NCI-H748 treated with DMSO at 0.1 percent for 48 hours (cell line): ENCODE measurements at places on chromosomes 13 and 19.

DNA sequence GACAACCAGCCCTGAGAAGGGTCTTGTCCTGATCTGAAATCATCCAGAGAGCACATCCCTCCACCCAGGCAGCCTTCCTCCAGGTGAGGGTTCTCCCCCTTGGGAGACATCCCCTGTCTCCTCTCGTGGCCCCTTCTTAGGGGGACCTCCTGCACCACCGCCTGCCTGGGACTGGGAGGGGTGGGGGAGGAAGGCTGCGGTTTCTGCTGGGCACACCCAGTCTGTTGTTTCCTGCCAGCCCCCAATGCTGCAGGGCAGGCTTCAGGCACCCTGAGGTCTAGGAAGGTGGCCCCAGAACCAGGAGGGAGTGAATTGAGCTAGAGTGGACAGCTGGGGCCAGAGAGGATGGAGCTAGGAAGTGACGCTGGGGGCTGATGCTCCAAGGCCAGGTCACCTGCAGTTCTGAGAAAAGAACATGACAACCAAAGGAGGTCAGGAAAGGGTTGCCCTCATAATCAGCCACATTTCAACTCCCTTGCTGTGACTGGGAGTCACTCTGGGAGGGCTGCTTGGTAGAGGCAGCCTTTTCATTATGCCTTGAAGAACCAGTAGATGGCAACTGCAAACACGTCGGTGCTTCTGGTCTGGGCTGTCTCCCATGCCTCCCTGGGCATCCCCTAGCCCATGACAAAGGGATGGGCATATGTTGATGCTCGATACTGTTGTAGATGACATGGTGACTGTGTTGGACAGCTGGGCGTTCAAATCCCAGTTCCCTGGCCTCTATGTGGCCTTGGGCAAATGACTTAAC is 1.4 kb downstream of the ARHGEF18 start:
- no peak for DNase-seq

DNA sequence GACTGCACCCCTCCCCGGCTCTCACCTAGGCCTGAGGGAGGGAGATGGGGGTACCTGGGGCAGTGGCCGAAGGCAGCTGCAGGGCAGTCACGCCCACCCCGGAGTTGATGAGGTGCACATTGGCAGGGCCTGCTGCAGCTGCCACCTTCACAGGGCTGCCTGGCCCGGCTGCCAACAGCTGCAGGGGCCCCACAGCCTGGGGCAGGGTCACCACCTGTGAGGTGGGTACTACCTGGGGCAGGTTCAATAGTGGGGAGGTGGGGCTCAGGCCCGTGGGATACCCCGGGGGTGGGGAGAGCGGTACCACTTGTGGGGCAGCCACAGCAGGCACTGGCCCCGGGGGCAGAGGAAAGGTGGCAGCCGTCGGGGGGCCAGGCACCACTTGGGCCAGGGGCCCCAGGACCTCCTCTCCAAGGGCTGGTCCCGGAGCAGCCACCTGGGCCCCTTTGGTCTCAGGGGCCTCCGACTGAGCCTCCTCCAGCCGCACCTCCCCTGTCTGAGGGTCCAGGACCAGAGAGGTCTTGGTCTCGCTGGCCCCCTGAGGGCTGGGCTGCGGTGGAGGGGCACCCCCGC is 2.7 kb downstream of the SIX5 start:
- no peak for DNase-seq

DNA sequence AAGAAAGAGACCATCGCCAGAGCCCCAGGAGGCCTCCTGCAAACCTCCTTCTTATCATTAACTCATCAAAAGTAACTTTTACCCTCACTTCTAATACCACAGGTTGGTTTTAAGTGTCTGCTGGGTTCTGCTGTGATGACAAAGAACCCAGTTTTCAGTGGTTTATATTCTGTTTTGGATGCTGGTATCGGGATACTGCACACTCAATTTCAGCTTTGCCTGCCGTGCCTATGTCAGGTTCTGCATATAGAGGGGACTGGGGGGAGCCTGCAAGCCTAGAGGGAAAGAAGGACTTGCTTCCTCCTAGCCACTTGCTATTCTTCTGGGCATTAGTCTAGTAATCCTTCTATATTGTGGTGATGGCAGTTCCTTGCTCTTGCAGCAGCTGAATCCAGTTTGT is 242.4 kb downstream of the KCNRG start:
- no peak for DNase-seq

DNA sequence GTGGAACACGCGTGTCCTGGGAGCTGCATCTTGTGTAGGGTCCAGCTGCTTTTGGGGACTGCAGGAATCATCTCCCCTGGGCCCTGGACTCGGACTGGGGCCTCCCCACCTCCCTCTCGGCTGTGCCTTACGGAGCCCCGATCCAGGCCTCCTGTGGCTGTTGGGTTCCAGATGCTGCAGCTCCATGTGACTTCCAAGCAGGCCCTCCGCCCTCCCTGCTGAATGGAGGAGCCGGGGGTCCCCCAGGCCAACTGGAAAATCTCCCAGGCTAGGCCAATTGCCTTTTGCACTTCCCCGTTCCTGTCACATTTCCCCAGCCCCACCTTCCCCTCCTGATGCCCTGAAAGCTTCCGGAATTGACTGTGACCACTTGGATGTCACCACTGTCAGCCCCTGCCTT is 6.2 kb upstream of the PGLS start:
- no peak for DNase-seq

DNA sequence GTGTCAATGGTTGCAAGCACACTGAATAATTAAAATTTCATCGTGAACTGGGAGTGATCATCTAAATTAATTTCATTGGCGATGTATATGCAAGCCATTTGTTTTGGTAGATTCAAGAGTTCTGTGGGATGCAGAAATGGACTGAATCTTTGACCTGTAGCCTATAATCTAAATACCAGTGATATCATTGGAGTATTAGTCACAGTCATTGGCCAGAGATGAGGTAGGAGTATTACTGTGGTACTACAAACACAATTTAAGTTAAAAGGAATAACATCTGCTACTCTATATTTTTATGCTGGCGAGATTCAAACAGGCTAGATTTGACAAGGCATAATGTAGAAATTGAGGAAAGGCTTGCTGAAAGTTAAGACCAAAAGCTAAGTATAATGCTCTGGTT is 14.0 kb downstream of the FRY start:
- no peak for DNase-seq

GRCh38 chr19:30284885-30285284 is 87.3 kb upstream of the ZNF536 start:
- no peak for DNase-seq

DNA sequence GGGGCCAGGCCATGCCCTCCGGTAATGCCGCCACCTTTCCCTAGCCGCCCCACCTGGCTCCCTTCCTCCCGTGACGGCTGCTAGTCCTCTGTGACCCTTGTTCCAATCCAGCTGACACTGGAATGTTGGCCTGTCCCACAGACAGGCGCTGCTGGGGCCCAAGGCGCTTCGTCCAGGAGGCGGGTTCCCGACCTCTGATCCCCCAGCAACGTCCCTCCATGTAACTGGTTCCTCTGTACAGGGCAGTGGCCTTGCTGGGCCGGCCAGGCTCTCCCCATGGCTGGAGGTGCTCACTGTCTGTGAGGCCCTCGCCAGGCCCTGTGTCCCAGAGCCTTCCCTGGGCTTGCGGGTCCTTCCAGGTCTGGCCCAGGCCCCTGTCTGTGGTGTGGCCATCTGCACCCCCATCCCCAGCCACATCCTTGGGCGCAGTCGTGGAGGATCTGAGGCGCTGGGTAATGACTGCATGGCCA is 6.8 kb upstream of the GRIN3B start:
- DNase-seq = no peak

DNA sequence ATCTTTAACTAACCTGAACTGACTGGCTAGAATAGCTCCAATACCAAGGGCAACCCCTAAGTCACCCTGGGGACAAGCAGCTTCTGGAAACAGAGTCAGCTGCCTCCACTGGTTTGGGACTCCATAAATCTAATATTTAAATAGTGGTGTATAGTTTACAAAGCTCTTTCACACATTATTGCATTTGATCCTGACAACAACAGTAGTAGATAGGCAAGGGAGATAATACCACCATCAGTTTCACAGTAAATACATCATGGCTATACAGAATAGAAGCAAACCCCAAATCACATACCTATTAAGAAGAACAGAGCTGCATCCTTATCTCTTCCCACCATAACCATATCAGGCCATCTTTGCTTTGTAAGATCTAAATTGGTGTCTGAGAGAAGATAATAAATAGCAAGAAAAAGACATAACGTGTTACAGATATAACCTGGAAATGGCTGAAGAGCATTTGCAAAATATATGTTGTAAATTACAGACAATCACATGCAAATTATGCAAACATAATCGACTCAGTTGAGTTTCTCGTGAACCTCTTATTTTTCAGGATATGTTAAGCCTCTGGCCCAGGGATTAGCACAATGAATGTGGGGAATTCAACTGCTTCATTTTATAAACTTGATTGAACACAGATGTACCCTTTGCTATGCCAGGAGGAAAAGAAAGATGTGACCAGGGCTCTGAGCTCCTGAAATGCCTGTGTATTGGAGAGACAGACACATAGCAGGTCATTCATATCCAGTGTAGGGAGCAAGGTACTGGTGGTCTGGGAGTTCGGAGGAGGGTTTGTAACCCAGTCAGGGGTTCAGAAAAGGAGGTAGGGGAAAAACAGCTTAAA is 142.5 kb downstream of the SLC7A1 start:
- no peak for DNase-seq

- peak; percentile 98 for DNase-seq
These were observed 122.4 kb downstream of the TRPC4 start for GRCh38 chr13:37747071-37747612.

GRCh38 chr19:14118165-14119051 is 846 bp upstream of the PRKACA start:
- DNase-seq = no peak

- no peak for DNase-seq
These were observed 2.6 kb downstream of the PTPRS start for GRCh38 chr19:5337708-5338655.

GRCh38 chr13:73625562-73626339 is 508.5 kb downstream of the KLF12 start:
- no peak for DNase-seq

DNA sequence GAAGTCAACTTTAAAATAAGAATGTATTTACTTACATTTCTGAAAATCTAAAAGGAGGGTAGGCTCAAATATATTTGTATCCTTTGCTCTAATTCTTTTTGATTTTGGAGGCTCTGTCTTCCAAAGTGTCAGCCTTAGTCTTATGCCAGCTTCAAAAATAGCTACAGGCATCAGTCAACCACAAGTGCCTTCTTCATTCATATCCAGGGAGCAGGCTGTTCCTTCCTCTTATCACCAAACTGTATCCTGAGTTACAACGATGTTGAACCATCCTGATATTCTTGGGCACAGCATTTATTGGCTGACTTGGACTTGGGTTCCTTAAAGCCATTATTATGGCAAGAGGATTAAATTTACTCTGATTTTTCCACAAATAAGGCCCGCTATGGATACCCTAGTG is 1161.3 kb downstream of the PCDH17 start:
- DNase-seq = no peak

- DNase-seq = no peak
These were observed 60.5 kb downstream of the MAP4K1 start for GRCh38 chr19:38557205-38557799.

- DNase-seq = no peak
These were observed 619.0 kb downstream of the KCTD12 start for GRCh38 chr13:76267216-76267615.

DNA sequence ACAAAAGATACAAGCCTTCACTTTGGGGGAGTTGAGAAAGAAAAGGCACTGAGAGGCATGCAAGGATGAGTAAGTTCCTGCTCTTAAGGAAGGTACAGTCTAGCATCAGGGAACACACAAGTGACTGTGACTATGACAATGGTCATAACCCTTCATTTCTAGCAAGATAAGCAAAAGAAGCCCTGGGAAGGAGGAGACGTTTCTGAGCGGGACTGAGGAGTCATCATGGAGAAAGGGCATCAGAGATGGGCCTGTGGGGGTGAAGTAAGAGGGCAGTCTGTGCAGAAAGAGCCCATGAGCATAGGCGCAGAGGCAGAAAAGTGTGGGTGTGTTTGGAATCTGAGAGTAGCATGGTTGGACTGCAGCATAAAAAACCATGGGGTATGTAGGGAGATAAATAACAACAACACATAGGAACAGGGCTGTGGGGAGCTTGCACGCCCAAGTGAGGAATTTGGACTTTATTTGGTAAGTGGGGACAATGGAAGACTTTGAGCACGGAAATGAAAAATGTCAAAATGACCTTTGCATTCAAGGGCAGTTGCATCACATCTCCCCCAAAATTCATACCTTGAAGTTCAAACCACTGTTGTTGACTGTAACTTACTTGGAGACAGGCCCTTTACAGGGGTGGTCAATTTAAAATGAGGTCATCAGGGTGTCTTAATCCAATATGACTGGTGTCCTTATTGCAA is 86.7 kb downstream of the MBNL2 start:
- DNase-seq = no peak

DNA sequence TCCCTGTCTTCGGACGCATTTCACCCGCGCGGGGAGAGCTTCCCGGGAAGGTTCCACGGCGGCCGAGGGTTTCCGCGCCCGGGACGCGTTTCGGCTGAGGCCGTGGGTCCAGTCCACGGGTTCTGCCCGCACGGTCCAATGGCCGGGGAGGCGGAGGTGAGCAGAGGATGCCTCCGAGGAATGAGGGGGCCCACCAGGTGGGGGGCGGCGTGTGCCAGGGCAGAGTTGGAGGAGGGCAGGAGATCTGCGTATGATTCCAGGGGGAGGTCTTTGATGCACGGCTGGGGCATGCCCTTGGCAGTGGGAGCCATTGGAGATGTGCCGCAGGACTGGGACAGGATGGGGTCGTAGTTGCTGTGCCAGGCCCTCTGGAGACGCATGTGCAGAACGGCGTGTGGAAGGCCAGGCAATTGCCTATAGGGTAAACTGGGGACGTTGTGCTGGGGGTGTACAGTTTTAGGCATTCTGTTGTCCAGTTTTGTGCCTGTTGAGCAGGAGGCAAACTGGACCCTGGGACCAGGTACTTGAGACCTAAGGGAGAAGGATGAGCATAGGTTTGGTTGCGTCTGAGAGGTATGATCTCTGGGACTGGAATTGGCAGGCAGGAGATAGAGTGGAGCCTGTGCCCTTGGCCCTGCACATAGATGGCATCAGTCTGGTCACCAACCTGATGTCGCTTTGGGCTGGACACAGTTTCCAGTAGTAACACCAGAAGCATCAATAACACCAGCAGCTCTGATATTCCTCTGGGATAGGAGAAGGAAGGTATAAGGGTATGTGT is 751 bp downstream of the ZNF584 start:
- peak; percentile 49 for DNase-seq

- no peak for DNase-seq
These were observed 888 bp downstream of the NOTCH3 start for GRCh38 chr19:15199661-15200552.

GRCh38 chr13:112687836-112688559 is 1.8 kb upstream of the ATP11A start:
- no peak for DNase-seq

DNA sequence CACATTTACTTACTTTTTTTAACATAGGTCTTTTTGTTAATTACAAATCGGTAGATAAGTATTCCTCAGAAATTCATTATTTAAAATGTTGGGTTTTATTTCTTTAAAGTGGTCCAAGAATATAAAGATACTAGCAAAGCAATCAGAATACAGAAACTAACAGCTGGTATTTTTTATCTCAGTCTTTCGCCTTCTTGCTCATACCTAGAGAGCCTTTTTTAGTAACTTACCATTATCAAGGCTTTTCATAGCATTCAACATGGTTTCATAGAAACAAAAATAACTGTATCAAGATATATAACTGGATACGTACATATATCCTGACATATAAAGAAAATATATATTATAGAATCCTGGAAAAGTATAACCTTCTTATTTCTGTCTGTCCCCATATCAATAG is 227.8 kb upstream of the MIR17HG start:
- no peak for DNase-seq
